CD4-positive, alpha-beta T cell (primary cell): ENCODE measurements at places on chromosomes 2 and 18.

DNA sequence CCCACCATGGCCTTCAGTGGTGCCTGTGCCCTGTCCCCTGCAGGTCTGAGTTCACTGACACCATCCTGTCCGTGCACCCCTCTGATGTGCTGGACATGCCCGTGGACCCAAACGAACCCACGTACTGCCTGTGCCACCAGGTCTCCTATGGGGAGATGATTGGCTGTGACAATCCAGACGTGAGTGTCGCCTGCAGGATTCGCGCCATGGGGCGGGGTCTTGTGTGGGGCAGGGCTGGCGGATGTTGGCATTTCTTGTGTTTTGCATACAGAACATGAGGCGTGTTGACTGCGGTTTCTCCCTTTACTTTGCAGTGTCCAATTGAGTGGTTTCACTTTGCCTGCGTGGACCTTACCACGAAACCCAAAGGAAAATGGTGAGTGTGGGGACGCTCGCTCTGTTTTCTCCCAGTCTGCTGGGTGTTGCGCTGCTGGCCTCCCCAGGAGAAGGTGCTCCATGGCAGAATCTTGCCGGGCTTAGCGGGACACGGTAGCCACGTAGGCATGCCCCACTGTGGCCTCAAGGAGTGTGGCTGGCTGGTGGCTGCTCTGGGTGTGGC lies 11.5 kb upstream of the D2HGDH start:
- no peak for DNase-seq

GRCh38 chr2:53362934-53363333 lies 404.7 kb upstream of the CHAC2 start:
- no peak for DNase-seq

DNA sequence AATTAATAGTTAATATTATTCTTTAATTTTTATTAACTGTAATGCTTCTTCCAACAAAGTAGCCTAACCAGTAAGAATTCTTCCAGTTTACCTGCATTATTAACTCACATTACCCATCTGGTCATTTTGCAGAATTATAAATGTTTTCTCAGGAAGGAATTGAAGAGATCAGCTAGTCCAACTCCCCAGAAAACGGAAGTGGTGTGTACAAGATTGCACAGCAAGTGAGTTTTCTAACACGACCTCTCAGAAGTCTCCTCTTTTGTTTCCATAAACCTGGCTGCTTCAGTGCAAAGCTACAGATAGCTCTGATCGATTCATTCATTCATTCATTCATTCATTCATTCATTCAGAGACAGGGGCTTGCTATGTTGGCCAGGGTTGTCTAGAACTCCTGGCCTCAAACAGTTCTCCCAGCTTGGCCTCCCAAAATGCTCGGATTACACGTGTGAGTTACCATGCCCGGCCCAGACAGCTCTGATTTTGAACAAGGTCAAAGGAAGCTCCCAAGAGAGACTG lies 128.8 kb upstream of the REV1 start:
- DNase-seq = no peak

GRCh38 chr2:212721026-212721451 lies 182.4 kb upstream of the ERBB4 start:
- no peak for DNase-seq

GRCh38 chr2:239805043-239805329 lies 220.2 kb downstream of the NDUFA10 start:
- no peak for DNase-seq

DNA sequence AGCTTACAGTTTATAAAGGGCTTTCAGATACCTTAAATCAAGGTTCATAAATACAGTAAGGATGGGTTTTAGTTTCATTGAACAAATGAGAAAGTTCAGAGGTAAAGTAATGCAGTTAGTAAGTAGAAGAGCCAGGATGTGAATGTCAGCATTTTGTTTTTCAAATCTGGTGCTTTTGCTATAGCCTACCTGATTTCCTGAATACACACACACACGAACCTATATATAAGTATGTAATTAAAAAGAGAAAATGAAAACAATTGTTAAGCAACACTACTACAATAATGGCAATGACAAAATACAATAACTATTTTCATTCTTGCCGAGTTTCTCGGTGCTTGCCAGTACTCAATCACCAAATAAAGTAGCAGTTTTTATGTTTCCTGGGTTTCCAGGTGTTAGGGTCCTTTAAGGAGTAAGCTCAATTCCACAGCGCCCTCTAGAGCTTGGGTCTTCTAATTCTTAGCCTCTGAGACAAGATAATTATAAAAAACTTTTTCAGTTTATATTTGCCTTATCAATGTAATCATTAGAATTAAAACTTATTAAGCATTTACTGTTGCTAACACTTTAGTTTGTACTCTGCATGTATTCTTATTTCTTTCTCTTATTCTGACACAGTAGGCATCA lies 512.9 kb upstream of the ACVR2A start:
- DNase-seq = peak; percentile 50

GRCh38 chr18:79062806-79063205 lies 6.4 kb upstream of the ATP9B start:
- no peak for DNase-seq

GRCh38 chr2:182827182-182827879 lies 39.1 kb downstream of the FRZB start:
- no peak for DNase-seq

GRCh38 chr2:240505910-240506309 lies 51.9 kb downstream of the ANKMY1 start:
- no peak for DNase-seq

- no peak for DNase-seq
Measured at GRCh38 chr18:57767259-57768050, 35.7 kb downstream of the ATP8B1 start.
